Neuronal stem cell (in vitro differentiated cells): ENCODE measurements at places on chromosomes 4 and X.

GRCh38 chr4:10030972-10031667 is 9.8 kb upstream of the SLC2A9 start:
- DNase-seq, result no peak

DNA sequence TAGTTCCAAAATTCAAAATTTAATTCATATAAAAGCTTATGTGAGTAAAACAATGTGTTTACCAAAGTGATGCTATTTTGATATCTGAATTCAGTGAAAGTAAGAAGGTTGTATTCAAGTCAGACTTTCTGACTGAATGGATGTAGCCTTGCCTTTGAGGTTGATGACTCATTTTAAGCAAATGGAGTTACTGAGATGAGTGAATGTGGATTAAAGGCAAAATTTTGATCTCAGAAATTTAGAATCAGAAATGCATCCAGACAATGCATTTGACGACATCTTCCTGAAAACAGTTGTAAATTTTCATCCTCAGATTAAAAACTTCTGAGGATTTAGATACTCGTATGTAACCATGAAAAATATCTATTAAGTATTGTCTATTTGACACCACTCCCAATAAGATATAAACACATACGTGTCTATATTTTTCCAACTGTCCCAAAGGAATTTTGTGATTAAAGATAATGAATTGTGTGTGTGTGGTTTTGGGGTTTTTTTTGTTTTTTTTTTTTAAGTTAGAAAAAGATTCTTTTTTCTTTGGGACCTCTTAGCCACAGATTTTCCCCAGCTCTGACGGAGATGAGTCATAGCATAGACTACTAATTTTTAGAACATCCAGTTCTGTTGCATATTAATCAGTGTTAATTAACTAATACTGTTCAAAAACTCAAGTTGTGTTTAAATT is 34.4 kb downstream of the NFKB1 start:
- no peak for DNase-seq

- DNase-seq, result no peak
These were observed 144.1 kb downstream of the MGST2 start for GRCh38 chr4:139809757-139810140.

GRCh38 chr4:189765301-189765700 is 175.4 kb upstream of the FRG1 start:
- DNase-seq, result no peak

GRCh38 chr4:147037069-147037468 is 91.4 kb upstream of the TTC29 start:
- DNase-seq, result no peak

- DNase-seq, result no peak
These were observed 26.5 kb downstream of the SEC31A start for GRCh38 chr4:82864336-82864979.

- DNase-seq, result no peak
These were observed 645.4 kb upstream of the TENM3 start for GRCh38 chr4:181597766-181598165.

GRCh38 chr4:98993419-98994071 is 2.0 kb upstream of the METAP1 start:
- DNase-seq, result no peak

GRCh38 chr4:182338746-182339145 is 95.5 kb downstream of the TENM3 start:
- DNase-seq, result no peak

- DNase-seq, result no peak
These were observed 110.8 kb upstream of the STIM2 start for GRCh38 chr4:26749867-26750266.

- no peak for DNase-seq
These were observed 3.5 kb upstream of the NKX1-1 start for GRCh38 chr4:1409491-1410425.

DNA sequence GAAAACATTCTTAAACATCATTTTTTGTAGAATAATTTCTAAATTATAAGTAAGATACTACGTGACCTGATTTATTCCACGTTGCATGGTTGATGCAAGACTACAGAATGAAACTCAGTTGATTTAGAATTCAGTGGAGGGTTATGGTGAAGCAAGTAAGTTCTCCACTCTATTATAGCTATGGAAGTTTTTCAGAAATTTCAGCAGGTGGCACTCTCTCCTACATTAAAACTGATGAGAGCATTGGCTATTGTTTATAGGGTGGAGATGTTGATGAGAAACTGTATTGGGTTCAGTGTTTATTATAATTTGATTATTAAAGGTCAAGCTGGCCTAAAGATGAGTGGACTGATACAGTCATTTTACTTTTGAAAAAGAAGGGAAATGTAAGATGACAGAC is 88.0 kb downstream of the FNIP2 start:
- DNase-seq, result no peak

GRCh38 chr4:158496030-158496741 is 25.5 kb upstream of the RXFP1 start:
- DNase-seq, result peak; percentile 36

GRCh38 chr4:110106931-110107296 is 91.5 kb downstream of the ELOVL6 start:
- no peak for DNase-seq

DNA sequence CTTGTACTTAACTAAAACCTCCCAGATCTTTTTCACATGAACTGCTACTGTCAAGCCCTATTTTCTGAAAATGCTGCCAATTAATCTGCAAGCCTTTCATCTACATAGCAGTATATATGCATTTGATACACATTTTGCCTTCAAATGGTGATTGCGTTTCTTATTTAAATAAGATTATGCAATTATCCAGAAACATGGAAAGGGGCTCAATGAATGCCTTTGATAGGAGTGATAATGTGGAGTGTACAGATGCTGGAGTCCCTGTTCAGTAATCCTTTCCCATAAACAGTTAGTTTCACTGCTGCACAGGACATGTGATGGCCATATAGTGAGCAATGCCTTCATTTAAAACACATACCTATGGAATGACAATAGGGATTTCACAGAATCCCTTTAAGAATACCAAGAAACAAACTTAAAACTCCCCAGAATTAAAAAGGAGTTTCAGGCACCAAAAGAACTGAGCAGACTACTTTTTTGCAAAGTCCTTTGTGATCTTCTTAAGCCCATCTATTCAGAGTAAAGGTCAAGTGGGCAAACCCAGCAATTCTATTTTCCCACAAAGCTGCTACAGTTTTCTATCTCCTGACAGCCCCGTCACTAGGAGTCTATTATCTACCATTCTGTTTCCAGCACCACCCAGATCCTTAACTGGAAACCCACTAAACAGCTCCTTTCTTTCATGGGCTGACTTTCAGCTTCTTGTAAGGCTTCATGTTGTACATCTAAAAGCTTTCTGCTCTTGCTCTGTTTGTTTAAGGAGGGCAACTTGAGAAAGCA is 120.3 kb downstream of the UNC5C start:
- DNase-seq, result peak; percentile 36

DNA sequence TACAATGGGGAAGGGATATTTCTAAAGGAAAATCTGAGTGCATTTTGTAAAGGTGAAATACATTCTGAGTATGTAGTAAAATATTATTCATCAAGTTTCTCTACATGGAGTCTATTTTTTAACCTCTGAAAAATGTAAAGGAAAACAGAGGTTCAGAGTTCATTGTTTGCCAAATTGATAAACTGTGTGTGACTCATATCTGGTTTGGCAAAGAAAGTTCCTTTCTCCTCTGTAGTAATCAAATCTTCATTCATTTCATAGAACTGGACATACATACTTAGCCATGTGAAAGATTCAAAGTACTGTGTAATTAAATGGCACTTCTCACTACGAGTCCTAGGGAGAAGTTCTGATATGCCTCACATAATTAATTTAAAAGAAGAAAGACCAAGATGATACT is 61.6 kb downstream of the HPGD start:
- DNase-seq, result no peak

DNA sequence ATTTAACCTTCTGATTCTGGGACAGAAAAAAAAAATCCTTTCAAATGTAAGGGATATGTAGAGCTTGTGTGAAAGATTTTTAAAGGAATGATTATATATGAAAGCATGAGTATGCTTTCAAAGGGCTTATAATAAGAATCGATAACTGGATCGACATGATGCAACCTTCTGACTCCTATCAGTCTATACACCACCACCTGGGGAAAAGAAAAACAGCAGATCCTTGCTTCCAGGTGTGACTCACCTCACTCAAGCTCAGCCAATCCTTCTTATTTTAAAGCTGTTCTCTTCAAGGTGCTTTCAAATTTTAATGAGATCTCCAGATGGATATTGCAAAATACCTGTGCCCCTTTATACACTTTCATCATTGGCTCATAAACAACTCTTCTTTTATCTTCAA is 102.1 kb upstream of the EDNRA start:
- no peak for DNase-seq

DNA sequence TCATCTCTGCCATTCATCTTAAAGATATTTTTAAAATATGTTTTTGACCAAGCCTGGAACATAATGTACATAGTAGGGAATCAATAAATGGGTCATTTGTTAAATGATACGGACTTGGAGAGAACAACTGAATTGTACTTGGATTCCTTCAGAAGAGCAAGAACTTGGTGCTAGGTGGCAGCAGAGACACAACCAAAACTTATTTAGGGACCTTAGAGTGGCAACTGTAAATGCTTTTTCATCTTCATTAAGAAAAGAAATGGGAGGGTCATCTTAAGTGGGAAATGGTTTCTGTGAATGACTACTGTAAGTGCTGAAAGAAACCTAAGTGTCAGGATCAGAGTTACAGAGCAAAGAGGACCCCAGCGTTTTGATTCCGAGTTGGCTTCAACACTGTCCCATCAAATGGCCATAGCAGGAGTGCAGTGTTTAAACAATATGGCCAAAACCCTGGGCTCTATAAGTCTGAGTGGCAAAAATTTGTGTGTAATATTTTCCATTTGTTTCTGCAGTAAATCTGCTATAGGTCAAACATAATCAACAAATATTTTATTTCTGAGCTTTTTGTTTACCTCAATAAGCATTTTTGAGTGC is 213.6 kb downstream of the PALLD start:
- peak; percentile 14 for DNase-seq

DNA sequence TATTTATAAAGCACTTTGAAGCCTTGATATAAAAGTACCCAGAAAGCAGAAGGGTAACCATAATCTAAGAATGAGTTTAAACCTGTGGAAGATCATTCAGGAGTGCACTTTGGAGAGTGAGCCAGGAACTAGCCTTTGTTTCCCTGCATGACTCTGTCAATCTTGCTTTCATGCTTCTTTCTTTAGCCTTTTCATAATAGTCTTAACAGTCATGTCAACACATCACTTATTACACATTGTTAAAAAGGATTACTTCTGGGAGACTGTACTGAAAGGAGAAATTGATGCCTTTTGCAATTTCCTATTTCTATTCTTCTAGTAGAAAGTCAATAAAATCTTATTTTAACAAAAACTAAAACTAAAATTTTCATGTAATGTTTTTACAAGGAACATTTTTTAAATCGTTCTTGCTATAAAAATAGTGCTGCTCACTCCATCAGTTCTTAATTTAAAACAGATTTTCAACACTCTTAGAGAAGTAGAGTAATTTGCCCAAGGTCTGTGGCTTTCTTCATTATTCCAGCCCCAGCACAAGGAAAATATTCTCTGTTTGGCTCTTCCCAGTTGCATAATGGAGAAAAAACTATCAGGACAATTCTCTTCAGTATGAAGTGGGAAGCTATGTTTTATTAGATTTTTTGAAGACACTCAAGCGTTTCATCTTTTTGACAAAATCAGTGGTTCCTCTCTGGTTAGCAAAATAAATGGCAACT is 35.4 kb upstream of the SPP1 start:
- no peak for DNase-seq

- DNase-seq, result no peak
These were observed 133.3 kb upstream of the ZIC3 start for GRCh38 chrX:137432609-137433008.

DNA sequence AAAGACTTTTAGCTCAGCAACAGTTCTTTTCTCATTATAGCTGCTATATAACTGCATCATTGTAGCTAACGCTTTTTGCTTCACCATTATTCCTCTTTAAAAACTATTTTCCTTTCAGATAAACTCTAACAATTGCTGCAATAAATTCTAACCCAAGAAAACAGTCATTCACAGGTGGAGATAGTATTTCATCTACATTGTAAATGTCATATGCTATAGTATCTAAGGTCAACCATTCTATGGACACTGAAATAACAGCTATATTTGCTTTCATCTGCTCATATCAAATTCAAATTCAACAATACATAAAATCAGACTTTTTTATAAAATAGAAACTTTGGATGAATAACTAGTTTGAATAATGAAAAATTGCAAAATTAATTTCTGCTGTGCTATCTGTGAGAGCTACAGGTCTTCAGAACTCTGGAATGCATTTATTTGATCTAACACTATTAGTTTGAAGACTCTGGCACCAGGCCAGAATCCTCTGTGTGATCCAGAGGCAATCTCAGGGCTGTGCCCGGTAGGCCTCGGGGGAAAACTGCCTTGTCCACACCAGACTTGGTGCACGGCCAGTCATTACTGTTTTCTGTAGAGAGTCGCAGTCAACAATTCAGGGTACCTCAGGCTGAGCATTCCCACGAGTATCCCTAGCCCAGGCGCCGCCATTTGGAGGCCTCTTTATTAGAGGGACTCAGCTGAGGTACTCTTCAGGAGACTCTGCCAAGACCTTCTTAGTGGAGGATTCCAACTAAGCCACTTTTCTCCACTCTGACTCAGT is 332.4 kb downstream of the SLC7A11 start:
- DNase-seq, result no peak

- no peak for DNase-seq
These were observed 9.6 kb upstream of the SGMS2 start for GRCh38 chr4:107815158-107815557.

DNA sequence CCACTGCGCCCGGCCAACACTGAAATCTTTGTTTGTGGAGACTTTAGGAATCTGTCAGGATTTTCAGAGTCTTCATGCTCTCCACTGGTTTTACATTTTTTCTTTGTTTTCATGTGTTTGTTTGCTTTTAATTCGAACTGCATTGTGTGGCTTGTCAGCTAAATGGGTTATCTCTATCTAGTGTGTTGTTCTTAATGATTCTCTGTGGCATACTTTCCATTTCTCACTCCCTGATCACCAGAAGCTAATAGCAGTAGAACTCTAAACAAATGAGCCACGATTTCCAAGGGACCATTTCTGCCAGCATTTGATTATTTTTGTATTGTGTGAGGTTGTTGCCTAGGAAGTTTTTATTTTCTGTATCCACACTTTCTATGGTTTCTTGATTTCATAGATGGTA is 352.4 kb downstream of the CAMK2D start:
- DNase-seq, result no peak

DNA sequence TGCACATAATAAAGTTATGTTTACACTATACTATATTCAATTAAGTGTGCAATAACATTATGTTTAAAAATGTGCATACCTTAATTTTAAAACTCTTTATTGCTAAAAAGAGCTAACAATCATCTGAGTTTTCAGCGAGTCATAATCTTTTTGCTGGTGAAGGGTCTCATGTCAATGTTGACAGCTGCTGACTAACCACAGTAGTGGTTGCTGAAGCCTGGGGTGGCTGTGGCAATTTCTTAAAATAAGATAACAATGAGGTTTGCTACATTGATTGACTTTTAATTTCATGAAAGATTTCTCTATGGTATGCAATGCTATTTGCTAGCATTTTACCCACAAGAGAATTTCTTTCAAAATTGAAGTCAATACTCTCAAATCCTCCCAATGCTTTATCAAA is 58.6 kb downstream of the C4orf46 start:
- DNase-seq, result no peak

- DNase-seq, result no peak
These were observed 15.9 kb downstream of the TMEM184C start for GRCh38 chr4:147633113-147633512.

GRCh38 chrX:72057331-72057730 is 74.4 kb downstream of the RTL5 start:
- DNase-seq, result no peak

- no peak for DNase-seq
These were observed 1037.0 kb upstream of the SLIT2 start for GRCh38 chr4:19214591-19215186.

- no peak for DNase-seq
These were observed 167.3 kb upstream of the PGRMC2 start for GRCh38 chr4:128454881-128455280.
